ENCODE measurements at places on chromosomes 6 and 20. TPM values are rescaled to one million over a fixed set of nuclear protein-coding genes. Genes with fewer than 3 reads are reported as not detected.

DNA sequence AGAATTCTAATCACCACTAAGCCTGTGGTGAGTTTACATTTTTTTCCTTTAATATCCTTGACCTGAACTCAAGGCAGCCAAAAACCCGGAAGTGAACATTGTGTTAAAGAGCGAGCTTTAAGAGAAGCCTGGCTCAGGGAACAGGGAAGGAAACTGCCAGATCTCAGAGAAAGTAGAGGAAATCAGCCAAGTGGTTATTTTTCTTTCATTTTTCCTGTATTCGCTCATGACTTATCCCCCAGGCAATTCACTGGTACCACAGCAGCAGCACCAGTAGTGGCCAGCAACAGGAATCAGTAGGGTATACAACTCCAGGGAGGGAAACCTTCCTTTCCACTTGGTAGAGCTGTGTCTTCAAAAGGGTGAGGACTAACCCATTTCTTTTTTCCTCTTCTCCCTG lies 89.6 kb upstream of the HMGCLL1 start:
- DNase-seq: no peak

- no peak for DNase-seq
Observed at GRCh38 chr6:120576061-120576460, 758.2 kb downstream of the TBC1D32 start.

The HUS1B gene
- 8.8 TPM for total RNA-seq

GRCh38 chr20:5770231-5770986 lies 20.2 kb downstream of the SHLD1 start:
- no peak for DNase-seq

The UBE2V1 gene
- total RNA-seq: 162 TPM

The SESN1 gene
- total RNA-seq: 90.2 TPM

DNA sequence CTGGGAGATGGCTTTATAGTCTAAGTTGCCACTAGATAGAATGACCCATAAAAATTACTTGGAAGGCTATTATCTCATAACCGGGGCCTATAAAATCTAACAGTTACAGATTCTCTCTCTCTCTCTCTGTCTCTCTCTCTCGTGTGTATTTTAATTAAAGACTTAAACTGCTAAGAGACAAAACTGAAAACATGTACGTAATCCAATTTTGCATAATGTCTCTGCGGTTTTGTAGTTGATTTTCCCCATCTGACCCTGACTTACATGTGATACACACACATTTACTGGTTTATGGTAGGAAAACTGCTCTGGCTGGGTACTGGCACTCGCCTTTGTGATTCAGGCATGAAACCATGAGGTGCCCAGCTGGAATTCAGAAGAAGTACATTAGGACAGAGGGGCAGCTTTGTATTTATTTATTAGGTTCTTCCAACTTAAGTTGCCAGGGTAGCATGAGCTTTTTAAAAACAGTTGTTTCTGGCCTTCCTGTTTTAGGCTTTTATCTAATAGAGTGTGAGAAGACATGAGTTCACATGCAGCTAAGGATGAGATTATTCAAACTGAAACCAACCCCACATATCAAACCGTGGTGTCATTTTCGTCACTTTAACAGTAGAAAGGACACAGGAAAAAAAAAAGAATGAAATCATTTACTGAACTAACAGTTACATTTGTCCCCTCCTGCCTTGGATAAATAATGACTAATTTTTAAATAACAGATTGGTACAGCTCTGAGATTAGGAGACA lies 182.5 kb downstream of the GMPR start:
- no peak for DNase-seq

GRCh38 chr20:4666001-4666479 lies 55.7 kb upstream of the PRND start:
- no peak for DNase-seq

- DNase-seq: no peak
Observed at GRCh38 chr6:8608737-8609136, 173.4 kb upstream of the SLC35B3 start.

The SLC25A27 gene
- 23.7 TPM for total RNA-seq

GRCh38 chr6:147132889-147133288 lies 71.3 kb upstream of the STXBP5 start:
- DNase-seq: no peak

DNA sequence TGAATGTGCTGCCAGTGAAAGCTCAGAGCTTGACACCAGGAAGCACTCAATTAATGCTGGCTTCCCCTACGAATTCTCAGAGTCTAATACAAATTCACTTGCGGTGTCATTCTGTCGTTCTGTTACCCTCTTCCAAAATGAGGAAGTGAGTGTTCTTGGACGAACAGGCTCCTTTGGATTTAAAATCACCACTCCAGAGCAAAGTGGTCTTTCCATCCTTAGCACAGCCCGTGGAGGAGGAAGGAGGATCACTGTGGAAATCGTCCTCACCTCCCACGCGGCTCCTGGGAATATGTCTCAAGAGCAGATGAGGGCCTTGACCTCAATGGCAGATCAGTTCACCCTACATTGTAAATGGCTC lies 41.7 kb downstream of the RIOK1 start:
- DNase-seq: no peak

DNA sequence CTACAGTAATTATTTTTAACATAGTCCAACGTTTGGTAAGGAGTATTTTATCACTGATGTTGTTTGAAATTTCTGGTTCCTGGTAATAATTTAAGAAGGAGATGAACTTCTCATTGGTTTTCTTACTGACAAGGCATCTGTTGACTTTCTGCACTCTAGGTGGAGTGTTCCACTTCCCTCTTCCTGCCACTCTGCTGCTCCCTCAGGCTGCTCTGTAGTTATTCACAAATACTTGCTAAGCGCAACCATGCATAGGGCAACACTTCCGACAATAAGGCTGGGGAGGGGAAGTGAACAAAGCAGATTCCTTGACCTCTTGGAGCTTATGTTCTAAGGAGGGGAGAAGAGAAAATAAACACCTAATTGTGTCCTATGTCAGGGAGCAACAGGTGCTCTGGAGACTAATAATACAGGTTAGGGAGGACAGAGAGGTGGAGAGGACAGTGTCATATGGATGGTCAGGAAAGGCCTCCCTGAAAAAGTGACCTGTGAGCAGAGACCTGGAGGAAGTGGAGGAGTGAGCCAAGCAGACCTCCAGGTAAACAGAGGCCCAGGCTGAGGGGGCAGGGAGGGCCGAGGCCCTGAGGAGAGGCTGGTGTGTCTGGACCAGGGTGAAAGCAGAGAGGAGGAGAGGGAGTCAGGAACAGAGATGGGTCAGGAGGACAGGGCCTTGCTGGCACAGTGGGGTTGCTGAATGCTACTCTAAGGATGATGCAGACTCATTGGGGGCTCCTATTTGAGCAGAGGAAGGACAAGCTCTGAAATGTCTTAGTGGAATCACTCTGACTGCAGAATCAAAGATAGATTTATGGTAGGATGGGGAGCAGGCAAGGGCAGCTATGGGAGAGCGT lies 134.8 kb upstream of the SLC24A3 start:
- DNase-seq: no peak

GRCh38 chr6:29506446-29507067 lies 18.8 kb upstream of the MAS1L start:
- DNase-seq: no peak

DNA sequence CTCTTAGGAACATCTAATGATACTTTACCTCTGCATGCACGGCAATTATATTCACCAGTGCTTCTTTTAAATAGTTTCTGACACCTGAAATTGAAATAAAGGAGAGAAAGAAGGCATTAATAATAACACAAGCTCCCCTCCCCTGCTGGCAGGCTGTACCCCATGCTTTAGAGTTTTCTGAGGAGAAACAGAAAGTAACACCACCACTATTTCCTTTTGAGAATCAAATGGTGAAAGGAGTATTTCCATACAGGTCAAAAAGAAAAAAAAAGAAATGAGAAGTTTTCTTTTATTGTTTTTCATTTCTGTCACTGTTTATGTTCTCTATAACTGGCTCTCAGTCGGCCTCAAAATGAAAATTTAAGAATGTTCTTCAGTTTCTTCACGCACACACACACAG lies 108.1 kb downstream of the IRF4 start:
- no peak for DNase-seq

The COL19A1 gene
- total RNA-seq: 0.10 TPM

GRCh38 chr6:42251911-42252637 lies 34.4 kb upstream of the MRPS10 start:
- DNase-seq: no peak

GRCh38 chr6:100269189-100269588 lies 195.5 kb downstream of the SIM1 start:
- no peak for DNase-seq

GRCh38 chr6:16925461-16925860 lies 164.2 kb upstream of the ATXN1 start:
- no peak for DNase-seq

- DNase-seq: no peak
Observed at GRCh38 chr6:143375022-143375585, 75.4 kb downstream of the ADAT2 start.

The GSTA1 gene
- not detected for total RNA-seq

The KIF6 gene
- not detected for total RNA-seq

DNA sequence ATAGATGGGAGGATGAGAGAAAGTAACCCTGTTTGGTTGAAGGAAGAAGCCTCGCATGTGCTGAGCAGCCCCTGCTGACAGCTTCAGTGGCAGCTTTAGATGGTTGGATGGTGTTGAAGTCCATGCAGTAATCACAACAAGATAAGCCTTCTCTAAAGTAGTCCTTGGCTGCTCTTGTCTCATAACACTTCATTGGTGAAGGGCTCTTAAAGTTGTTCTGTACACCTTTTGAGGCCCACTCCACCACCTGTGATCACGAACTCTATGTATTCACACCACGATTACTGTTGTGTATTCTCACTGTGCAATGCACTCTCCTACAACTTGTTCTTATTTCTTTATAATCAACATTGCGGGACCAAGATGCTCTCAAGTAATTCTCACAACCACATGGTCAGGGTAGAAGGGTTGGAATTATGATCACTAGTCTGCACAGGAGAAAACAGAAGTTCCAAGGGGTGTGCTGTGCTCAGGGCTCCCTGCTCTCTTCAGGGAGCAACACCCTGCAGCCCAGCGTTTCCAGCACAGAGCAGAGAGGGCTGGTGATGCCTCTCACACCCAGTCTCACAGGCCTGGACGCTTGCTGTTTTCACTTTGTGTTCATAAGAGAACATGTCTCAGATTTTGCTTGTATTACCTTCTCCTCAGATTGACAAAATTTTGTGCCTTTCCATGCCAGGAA lies 294.4 kb downstream of the SMOC2 start:
- no peak for DNase-seq

DNA sequence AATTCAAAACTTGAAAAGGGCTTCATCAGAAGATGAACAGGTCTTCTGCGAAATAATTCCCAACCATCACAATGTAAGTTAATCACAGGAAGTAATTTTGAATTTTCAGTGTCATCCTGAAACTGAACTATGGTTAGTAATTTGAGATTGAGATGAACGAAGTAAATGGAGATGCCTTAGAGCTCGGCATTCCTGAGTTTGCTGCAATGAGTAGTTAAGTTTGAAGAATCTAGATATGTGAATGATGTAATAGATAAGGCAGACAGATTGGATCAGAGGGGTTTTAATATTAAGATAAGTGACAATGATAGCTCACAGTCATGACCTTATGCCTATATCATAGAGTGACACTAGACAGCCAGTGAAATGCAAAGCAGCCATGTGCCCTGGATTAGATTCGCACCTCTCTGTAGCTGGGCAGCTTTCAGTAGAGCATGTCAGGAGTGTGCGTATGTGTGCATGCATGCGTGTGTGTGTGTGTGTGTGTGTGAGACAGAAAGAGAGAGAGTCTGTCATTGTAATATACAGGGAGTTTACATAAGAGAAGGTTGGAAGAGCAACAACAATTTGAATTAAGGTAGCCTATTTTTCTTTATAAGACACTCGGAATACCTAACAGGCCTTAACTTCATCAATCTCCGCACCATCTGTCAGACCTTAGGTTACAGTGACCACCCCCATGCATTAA lies 233.0 kb downstream of the GMPR start:
- no peak for DNase-seq

- no peak for DNase-seq
Observed at GRCh38 chr6:27816906-27817305, 95.3 kb downstream of the OR2B2 start.

DNA sequence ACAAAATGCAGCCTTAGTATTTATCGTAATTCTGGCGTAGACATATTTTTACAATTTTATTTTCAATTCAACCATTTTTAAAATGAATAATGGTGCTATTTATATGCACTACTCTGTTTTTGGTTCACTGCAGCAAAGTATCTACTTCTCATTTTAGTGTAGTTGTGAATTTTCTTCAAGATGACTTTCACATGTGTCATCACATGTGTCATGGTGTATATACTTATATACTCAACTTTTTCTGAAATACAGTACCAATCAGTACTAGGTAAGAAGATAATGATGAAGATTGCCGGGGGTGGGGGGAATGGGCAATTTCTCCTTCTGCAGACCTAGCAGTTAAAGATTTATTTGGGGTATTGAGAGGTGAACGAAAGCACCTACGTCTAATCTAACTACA lies 634.5 kb downstream of the PHF3 start:
- DNase-seq: no peak

DNA sequence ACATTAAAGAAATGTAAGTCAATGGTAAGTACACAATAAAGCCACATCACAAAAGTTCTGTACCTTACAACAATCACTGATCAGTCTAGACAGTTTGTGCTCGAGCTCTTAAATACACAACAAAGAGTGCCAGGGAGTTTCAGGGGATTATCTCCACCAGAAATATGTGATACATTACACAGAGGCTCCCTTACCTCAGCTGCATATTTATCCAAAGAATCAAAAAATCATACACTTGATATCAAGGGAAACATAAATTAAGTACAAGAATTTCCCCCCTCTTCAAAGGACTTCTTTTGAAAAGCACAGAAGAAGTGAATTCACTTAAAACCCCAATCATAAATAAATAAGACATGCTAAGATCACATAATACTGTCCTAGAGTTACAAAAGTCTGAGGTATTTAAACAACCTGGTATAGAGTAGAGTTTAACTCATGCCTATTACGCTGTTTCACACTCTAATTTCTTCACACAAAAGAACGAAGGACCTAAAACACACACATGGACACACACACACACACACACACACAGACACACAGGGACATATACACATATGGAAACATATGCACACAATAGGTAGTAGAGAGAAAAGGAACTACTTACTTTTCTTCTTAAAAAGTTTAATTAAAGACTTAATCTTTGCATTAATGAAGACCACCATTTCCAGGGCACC lies 528 bp downstream of the NHSL1 start:
- DNase-seq: no peak

DNA sequence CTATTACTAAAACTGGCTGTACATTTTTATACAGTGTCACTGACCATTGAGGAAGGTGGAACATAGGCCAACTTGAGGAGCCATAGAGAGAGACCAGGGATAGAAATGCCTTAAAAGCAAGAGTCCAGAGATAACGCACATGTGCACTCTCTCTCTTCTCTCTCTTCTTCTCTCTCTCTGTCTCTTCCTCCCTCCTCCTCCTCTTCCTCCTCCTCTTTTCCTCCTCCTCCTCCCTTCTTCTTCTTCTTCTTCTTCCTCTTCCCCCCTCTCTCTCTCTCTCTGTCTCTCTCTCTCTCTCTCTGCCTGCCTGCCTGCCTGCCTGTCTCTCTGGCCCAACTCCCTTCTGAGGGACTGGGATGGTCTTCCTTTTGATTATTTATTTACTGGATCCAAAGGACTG lies 16.3 kb upstream of the ADIG start:
- DNase-seq: no peak

The CST3 gene
- total RNA-seq: 476 TPM

The IRF4 gene
- 20.5 TPM for total RNA-seq

GRCh38 chr6:24432611-24433010 lies 29.9 kb downstream of the MRS2 start:
- DNase-seq: no peak

The LTA gene
- total RNA-seq: not detected

The FAM83C gene
- total RNA-seq: 29.3 TPM
